Fibroblast of skin of scalp (primary cell): ENCODE measurements at places on chromosomes 3 and 15.

- peak; percentile 79 for DNase-seq
Observed at GRCh38 chr3:185733980-185734724, 90.7 kb downstream of the IGF2BP2 start.

- DNase-seq: peak; percentile 93
Observed at GRCh38 chr3:105513042-105513441, 146.3 kb downstream of the ALCAM start.

GRCh38 chr3:82163907-82164520, 402.6 kb upstream of the GBE1 start:
- peak; percentile 27 for DNase-seq

- no peak for DNase-seq
Observed at GRCh38 chr3:5054098-5054497, 68.0 kb upstream of the ARL8B start.

- no peak for DNase-seq
Observed at GRCh38 chr3:48930590-48930989, 11.9 kb downstream of the ARIH2 start.
